Upper lobe of left lung (tissue), 6 donors: ENCODE measurements at places on chromosomes 3 and 15.

- no peak for DNase-seq
Observed at GRCh38 chr15:45171912-45172311, 15.9 kb downstream of the SHF start.

GRCh38 chr3:71689291-71689690 lies 35.9 kb downstream of the EIF4E3 start:
- no peak for DNase-seq

DNA sequence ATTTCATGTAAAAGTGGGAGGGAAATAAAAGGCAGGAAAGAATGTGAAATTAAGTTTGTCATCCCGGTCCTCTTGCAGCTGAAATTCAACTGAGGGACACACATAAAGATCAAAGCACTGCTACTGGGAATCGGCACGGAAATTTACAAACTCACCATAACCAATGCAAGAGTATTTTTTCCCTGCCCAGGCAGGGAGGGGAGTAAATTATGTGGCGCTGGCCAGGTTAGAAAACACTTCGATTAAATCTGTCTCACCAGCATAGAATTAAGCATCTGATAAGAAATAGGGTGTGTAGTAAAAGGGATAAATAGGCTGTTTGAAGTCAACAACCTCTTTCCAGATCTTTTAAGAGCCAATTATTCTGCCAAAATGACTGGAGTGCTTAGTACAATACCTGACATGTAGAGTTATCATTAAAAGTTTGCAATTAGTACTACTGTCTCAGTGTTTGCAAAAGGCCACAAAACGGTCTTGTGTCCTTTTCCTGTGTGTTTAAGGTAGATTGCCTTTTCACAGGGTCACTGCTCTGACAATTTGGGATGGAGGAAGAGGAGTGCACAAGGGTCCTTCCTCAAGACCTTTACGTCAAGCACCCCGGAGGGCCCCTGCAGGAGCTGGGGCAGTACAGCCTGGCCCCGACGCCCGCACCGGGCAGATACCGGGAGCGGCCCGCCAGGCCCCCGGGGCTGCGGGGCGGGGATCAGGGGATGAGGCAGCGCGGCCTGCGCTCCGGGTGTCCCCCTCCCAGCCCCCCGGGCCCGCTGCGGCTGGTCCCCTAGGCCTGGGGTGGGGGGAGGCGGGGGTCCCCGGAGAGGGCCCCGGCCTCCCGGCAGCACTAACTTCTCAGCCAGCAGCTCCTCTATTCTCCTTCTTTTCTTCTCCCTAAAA lies 651 bp downstream of the UBA3 start:
- DNase-seq: no peak

GRCh38 chr15:42108189-42108588 lies 13.8 kb upstream of the PLA2G4D start:
- DNase-seq: no peak

DNA sequence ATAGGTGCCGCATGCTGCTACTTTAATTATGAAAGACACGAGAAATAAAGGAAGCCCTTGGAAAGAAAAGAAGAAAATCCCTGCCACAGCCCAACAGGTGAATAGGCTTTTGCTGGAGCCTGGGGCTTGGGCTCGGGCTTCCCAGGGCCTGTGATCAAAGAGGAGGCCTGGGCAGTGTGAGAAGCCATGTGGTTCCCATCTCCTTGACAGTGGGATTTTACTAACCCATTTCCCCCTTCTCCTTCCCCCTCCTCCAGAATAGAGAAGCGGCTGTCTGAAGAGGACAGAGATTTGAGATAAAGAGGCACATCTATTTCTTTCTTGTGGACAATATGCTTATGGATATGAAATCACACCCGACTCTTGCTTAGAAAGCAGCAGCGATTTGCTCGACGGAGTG lies 369.1 kb downstream of the MCTP2 start:
- DNase-seq: no peak

GRCh38 chr3:56005196-56005805 lies 463.0 kb downstream of the ERC2 start:
- no peak for DNase-seq

- no peak for DNase-seq
Observed at GRCh38 chr15:33766389-33766788, 201.9 kb upstream of the CHRM5 start.

DNA sequence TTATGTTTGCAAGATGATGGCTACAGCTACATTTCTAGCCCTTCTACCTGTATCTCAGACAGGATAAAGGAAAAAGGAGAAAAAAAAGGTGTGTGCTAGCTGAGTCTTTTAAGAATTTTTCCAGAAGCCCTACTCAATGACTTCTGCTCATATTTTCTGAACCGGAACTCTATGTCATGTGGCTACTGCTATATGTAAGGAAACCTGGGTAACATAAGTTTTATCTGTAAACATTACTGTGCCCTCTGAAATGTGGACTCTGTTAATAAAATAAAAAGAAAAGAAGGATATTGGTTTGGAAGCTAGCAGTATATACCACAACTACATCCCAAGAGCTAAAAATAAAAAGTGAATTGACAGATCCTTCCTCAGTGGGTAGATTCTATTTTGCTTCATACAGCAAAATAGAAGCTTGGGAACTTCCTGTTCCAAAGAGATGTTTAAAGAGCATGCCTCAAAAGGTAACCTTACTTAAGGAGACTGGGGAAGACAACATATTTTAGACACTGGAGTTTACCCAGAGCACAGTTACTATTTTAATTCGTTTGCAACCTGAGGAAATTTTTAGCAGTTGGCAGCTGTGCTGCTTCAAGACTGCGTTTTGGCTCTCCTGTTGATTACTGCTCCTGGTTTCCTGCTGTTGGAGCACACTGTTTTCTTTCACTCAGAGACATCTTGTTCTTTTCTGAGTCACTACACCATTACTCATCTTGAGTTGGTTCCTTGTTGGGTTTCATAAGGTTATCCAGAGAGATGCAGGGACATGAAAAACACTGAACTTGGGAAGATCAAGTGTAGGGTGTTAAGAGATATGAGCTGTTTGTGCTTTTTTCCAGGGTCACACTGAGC lies 280.7 kb downstream of the NFKBIZ start:
- no peak for DNase-seq

DNA sequence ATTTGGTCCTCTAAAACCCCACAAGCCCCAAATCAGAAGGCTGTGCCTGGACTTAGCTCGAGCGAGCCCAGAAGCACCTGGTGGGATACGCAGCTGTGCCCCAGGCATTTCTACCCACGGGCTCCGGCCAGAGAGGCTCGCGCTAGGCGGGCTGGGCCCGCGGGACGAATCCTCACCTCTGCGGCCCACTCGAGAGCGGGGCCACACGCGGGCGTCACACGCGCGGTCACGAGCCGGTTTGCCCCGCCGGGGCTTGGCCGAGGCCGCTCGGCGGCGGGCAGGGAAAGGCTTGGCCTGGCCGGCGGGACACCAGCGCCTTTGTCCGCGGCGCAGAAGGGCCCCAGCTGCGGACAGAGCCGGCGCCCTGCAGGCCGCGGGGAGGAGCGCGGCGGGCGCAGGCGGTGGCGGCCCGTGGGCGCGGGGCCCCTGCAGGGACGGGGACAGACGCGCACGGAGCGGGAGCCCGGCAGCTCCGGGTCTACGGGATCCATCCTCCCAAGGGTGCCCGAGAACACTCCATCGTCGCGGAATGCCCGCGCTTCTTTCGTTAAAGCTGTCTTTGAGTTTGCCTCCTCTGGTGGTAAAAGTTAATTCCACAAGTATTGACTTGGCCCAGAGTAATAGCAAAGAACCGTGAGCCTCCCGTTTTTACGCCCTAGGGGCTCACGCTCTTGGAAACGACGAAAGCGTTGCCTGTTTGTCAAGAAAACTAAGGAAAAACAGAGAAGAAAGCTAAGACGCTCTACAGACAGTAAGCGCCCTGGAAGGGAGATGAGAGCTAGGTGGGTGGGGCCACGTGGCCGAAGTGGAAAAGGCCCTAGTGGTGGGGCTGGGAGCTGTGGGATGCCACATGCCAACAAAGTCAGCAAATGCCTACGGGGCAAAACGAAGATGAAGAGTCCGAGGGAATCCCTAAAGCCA lies 26.4 kb downstream of the TYRO3 start:
- DNase-seq: peak; percentile 44

DNA sequence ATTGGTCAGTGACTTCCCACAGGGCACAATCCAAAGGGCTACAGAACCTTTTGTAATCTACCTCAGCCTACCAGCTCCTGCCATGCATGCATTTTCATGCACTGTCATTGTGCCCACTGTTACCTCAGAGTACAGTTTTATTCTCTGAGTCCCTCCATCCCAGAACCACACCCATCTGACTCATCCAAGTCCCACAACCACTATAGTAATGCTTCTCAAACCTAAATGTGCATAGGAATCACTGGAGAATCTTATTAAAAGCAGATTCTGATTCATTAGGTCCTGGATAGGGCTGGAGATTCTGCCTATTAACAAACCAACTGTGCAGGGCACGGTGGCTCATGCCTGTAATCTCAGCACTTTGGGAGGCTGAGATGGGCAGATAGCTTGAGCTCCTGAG lies 3.7 kb upstream of the B3GALNT1 start:
- no peak for DNase-seq

GRCh38 chr15:65638109-65638508 lies 16.4 kb downstream of the SLC24A1 start:
- no peak for DNase-seq

DNA sequence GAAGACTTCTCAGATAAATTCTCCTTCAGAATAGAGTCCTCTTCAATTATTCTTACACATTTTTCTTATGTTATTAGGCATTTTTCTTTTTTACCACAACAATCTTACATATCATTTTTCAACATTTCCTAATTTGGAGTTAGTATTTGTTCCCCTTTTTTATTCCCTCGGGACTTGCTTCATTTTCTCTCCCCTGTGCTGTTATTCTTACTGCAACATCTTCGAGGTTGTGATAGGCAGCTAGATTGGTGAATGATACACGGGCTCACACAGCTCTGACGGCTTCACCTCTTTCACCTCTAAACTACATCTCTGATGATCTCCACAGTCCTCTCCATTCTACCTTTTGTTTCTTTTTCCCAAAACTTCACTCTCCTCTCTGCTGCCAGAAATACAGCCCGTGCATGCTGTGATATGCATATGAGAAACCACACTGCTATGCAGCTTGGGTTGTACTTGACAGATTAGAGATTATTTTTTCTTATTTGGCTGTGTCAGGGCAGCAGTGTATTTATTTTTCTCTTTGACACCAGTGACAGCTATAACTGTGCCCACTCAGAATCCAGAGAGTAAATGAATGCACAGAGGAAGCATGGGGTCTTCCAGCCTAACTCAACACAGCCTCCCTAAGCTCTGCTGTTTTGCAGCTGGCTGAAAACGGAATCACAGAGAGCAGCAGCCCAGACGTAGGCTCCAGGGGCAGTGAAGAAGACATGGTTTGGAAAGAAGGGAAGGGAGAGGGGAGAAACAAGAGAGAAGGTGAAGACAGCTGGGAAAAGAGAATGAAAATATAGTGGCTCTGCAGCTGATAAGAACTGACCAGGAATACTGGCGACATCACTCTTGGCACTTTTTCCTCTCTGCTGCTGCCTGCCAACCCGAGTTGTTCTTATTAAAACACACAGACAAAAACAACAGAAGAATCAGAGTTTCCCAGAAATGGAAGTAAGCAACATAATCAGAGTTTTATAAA lies 61.8 kb downstream of the SLC9A9 start:
- no peak for DNase-seq

DNA sequence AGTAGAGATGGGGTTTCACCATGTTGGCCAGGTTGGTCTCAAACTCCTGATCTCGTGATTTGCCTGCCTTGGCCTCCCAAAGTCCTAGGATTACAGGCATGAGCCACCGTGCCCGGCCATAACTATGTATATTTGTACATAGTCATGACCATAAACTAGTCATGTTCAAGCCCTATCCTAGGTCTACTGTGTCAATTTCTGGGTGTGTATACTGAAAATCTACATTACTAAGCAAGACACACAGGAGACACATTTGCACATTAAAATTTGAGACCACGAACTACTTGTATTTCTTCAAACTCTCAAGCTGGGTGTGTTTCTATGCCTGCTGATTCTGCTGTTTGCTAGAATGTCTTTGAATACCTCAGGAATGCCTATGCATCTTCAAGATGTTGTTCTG lies 451.3 kb upstream of the MCTP2 start:
- DNase-seq: no peak

DNA sequence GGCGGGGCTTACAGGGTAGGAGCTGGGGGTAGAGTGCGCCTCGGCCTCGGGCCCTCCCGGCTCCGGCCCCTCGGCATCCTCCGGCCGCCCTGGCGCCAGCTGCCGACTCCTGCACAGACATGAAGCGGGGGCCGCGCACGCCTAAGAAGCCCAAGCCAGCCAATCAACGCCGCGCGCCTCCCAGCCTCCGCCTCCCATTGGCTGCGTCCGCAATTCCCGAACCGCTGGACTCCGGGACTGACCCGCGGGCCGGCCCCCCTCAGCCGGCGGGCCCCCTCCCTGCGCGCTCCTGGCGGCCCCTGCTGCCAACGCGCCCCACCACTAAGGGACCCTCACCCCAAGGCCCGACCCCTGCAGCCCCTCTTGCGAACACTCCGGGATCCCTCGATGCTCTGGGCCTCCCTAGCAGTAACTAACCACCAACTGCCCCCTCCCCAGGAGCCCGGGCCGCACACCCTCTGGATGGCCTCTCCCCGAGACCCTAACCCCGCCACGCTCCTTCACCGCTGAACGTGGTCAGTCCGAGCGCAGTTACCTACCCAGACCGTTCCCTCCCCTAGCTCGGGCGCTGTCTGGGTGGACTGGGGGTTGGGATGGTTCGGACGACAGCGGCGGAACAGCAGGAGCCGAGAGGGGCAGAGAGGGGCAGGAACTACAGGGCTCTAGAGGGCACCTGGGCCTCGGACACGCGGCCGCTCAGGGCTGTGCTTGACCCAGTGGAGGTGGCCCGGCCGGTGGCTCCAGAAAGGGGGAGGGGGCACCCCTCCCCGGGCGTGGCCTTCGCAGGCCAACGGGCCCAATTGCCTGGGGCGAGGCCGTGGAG lies 5.0 kb downstream of the GATA2 start:
- peak; percentile 74 for DNase-seq

DNA sequence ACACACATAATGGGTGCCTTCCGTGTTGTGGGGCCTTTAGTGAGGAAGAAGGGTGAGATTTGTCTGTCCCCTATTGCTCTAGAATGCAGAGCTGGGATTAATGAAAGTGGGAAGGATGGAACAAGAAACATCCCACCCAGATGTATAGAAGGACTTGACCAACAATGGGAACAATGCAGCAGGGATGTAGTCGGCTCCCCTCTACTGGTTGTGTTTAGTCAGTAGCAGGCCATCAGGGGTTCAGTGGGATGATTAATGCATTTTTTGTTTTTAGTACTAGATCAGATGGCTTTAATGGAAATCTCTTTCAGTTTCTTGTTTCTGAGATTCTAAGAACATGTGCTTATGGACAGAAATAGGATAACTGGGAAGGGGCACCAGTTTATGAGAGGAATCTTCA lies 156.0 kb upstream of the ROPN1 start:
- no peak for DNase-seq

DNA sequence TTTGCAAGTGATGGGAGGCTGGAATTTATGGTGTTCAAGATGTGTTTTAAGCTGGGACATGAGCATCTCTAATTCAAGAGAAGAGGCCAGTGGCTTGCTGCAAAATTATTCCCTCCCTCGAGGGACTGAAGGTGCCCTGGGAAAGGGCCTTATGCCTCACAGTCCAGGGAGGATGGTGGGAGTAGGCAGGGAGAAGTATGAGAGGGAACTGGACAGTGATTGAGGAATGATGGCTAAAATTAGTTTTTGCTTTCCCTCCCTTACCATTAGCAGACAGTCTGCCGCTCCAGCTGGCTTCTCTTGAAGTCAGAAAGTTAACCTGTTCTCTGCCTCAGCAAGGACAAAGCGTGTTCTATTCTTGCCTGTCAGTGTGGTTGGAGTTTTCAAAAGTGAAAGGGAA lies 139.8 kb upstream of the SEMA6D start:
- DNase-seq: no peak

GRCh38 chr3:184167786-184168185 lies 6.9 kb upstream of the AP2M1 start:
- no peak for DNase-seq
